ENCODE measurements at places on chromosomes 1 and 21.

DNA sequence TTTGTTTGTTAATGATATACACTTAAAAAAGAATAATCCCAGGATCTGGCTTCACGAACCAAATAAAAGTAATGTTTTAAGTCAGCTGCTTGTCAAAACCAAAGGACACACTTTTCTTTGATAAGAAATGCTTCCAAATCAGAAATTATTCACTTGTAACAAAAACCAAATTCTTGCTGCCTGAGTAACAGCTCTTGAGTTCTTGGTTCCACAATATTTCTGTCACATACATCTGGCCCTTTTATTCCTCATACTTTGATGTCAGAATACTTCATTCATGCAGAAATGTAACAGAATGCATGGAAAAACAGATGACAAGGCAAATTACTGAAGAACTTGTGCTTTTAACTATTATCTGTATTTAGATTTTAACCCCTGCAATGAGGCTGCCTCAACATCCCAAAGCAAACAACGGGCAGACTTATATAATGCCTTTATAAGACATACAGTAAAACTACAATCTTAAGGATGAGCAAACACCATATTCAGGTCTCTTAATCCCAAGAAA is 1.5 kb downstream of the VAMP4 start:
- DNase-seq = no peak

DNA sequence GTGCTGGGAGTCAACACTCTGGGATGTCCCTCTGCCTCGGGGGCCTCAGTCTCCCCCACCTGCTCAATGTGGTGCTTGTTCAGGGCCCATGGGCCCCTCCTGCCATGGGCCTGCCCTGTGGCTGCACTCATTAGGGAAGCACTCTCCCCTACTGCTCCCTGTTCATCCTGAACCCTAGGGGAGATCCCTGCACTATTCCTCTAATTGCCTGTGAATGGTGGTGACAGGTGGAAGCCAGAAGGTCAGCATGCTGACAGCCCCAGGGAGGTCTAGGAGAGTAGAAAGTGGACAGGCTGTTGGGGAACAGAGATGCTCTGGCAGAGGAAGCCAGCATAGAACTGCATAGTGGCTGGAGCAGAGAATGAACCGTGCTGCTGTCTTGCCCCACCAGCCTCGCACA is 217.6 kb downstream of the TRABD2B start:
- DNase-seq = no peak

- DNase-seq = no peak
Measured at GRCh38 chr21:46168659-46169386, 13.4 kb upstream of the FTCD start.

GRCh38 chr1:16122916-16123315 is 33.0 kb downstream of the EPHA2 start:
- peak; percentile 61 for DNase-seq

DNA sequence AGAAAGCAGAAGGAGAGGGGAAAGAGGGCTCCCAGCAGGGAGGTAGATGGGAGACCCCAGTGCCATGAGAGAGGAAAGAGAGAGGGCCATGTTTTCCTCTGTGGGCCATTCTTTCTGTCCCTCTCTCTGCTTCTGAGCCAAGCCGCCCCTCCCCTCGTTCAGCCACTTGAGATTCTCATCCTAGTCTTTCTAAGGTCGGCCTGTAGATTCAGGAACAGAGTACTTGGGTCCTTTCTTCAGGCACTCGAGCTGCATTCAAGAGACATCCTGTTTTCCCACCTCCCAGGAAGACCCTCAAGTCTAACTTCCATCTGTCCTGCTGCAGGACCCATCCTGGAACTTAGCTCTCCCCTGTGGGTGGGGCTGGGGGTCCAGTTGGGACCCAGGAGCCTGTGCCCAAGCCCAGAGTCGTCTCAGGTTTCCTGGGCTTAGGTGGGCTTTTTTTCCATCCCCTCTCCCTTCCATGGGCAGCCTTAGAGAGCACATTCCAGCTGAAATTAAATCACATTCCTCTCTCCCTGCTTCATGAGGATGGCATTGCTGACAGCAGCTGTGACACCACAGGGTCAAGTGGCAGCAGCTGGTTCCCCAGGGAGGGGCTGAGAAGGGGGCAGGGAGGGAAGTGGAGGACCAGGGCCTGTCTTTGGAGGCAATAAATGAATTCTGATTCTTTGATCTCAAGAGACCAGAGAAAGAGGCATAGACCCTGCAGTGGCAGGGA is 13.0 kb downstream of the NES start:
- DNase-seq = peak; percentile 34

GRCh38 chr1:7379441-7379971 is 391.6 kb upstream of the VAMP3 start:
- DNase-seq = peak; percentile 77

- peak; percentile 35 for DNase-seq
Measured at GRCh38 chr1:9593492-9594465, 5.1 kb downstream of the TMEM201 start.

GRCh38 chr1:229088711-229089110 is 182.2 kb upstream of the RAB4A start:
- no peak for DNase-seq

GRCh38 chr1:181189691-181190363 is 101.3 kb downstream of the IER5 start:
- DNase-seq = peak; percentile 42

DNA sequence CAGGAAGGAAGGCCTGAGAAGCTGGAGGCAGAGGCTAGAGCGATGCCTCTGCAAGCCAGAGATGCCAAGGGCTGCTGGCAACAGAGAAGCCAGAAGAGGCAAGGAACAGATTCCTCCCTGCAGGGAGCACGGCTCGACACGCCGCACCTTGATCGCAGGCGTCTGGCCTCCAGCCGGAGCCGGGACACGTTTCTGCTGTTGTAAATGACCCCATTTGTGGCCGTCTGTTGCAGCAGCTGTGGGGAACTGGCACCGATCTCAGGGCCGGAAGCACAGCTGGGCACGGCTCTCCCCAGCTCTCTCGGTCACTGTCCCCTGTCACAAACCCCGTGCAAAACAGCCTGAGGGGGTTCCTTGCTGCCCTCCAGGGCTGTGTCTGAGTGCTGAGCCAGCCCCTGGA is 59.6 kb downstream of the SIK1 start:
- no peak for DNase-seq

- DNase-seq = no peak
Measured at GRCh38 chr1:40161888-40162397, 756 bp downstream of the RLF start.

DNA sequence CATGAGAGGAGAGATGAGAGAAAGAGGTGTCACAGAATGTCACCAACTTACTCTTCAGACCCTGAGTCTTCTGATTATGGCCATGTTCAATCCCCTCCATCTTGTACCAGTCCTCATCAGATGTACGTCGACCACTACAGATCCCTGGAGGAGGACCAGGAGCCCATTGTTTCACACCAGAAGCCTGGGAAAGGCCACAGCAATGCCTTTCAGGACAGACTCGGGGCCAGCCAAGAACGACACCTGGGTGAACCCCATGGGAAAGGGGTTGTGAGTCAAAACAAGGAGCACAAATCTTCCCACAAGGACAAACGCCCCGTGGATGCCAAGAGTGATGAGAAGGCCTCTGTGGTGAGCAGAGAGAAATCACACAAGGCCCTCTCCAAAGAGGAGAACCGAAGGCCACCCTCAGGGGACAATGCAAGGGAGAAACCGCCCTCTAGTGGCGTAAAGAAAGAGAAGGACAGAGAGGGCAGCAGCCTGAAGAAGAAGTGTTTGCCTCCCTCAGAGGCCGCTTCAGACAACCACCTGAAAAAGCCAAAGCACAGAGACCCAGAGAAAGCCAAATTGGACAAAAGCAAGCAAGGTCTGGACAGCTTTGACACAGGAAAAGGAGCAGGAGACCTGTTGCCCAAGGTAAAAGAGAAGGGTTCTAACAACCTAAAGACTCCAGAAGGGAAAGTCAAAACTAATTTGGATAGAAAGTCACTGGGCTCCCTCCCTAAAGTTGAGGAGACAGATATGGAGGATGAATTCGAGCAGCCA is 8.0 kb downstream of the ELOA start:
- no peak for DNase-seq

GRCh38 chr1:186905561-186905960 is 76.8 kb downstream of the PLA2G4A start:
- DNase-seq = no peak

DNA sequence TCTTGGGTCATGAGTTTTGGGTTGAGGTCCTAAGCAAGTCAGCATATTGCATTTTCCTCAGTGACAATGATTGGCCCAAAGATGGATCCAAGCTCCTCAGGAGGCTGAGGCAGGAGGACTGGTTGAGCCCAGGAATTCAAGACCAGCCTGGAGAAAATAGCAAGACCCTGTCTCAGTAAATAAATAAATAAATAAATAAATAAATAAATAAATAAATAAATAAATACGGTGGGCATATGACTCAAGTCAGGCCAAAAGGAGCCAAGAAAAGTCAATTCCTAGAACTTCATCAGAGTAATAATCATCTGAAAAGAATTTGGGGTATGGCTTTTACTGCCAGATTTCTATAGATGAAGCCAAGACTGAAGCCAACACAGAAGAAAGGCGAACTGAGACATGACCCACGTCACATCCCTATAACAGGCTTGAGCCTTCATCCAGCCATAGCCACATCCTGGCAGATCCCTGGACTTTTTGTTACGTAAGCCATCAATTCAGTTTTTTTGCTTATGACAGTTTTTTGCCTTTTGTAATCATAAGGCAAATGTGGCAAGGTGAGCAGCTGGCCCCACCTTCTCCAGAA is 88.5 kb upstream of the NFASC start:
- DNase-seq = no peak

DNA sequence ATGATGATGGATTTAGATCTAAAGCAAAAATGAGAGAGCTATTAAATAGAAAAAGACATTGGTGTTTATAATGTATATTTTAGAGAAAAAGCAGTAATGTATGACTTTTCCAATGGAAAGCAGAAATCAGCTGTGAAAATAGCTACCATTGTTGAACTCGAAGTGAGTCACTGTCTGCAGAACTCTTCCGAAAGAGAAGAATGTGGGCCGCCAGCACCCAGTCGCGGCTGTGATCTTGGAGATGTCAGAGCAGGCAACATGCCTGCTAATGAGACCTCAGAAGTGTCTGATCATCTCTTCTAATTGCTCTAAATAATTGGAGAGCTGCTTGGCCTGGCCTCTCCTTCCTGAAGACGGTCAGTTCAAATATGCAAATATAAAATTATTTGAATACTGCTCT is 333.6 kb upstream of the RUNX1 start:
- DNase-seq = no peak

DNA sequence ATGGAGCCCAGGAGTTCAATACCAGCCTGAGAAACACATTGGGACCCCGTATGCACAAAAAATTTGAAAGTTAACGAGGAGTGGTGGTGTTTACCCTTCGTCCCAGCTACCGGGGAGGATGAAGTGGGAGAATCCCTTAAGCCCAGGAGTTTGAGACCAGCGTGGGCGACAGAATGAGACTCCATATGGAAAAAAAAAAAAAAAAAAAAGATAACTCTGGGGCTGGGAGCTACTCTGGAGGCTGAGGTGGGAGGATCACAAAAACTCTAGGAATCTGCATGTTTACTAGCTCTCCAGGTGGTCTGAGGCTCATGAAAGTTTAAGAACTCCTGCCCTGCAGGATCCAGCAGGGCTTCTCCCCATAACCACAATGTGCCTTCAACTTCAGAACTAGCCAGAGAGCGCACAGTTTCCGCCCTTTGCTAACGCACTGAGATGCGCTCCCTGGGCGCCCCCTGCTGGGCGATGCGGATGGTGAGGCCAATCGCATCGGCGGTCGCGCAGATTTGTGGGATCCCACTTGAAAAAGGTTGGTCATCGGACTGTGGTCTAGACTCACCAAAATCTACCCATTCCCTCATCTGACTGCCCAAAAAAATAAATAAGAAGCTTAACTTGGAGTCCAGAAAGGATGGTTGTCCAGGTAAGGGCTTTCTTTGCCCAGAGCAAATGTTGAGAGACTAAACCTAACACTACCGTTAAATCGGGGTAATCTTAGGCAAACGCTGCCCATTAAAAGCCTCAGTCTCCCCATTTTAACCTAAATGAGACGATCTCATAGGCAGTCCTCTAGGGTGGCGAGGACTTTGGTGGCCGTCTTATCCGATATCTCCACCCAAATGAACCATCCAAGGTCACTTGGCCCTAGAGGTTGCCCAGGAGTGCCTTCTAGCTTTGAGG is 8.8 kb downstream of the ZNF683 start:
- peak; percentile 9 for DNase-seq

DNA sequence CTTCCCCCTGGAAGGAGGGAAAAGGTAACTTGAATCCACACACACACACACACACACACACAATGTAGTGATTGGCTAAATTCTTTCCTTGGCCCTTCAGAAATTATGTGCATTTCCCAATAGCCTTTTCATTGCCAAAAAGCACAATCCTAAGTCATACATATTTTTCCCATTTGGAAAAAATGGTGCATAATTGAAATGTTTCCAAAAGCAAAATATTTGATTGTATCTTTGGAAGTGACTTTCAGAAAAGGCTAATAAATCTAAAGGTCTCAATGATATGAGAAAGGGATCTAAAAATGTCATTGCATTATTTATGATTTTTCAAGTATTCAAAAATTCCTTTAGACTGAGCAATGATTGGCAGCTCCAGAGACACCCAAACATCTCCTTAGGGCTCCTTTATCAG is 43.5 kb upstream of the NEK7 start:
- no peak for DNase-seq

GRCh38 chr1:230772457-230773395 is 25.5 kb downstream of the CAPN9 start:
- no peak for DNase-seq

DNA sequence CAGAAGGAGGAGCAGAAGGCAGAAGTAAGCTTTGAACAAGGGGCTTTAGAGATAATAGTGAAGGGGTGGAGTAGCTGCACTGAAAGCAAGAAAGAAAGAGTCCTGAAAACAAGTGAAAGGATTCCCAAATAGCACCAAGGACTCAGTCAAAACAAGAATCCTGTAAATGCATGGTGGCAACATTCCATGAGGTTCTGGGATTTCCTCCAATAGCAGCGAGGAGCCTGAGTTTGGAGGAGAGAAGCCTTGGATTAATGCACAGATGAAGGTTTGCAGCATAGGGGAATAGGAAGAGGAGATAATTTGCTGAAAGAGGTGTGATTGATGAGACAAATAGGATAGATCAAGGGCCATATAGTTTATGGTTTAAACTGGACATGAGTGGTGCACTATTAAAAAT is 10.9 kb downstream of the KRTAP22-2 start:
- no peak for DNase-seq

DNA sequence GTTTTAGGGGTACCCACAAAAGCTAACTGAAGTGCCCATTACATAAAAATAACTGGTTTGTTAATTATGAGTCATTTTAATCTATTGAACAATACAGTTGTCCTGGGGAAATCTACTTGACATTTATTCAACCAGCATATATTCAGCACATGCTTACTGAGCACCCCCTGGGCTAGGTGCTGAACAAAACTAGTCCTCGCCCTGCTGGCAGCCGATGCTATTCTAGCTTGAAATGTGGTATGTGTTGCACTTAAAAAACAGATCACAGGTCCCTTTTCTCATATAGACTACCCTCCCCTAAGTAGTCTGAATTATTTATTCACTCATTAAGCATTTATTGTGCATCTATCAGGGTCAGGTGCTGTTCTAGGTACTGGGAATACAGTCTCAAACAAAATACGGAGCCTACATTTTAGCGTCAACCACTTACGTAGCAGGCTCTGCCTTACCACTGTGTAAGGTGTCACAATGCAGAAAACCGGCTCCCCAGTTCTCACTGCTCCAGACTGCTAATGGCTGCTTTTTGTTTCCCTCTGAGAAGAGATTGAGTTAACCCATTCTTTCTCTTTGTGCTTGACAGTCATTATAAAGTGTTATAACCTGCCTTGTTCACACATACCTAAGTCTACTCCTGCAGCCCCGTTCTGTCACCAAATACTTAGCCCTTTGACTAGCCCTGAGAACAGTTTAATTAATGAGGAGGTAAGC is 57.1 kb downstream of the ADCY10 start:
- DNase-seq = no peak

Measured in NCI-H187 (cell line).